ENCODE measurements at places on chromosomes 2 and 18.

DNA sequence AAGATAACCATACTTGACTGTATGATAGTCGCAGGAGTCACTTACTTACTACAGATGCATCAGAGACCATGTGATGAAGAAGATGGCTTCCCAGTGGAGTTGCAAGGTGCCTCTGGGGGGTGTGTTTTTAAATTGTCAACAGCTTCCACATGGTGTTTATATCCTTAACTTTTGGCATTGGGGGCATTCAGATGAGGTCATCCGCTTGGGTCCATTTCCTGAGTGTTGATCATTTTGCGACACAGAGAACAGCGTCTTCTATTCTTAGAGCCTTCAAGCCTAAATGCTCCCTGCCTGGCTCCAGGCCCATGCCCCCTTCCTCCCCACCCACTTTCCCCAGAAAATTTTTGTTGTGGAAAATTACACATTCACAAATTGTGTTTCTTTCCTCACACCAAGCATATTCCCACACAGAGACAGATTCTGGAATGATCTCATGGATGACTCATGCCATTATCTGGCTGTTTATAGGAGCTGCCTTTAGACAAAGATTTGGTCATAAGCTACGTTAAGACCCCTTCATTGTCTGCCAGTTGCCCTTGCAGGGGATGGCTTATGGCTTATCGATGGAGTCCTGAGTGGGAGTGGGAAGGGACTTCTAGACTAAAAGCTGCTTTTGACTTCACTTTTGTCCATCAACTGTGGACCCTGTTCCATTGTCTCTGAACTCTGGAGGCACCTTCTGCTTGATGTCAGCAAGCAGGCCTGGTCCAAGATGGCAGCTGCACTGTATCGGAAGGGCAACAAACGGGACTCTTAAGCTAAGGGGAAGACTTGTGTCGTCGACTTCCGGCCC, 91.8 kb downstream of the CABLES1 start:
- DNase-seq: no peak

- no peak for DNase-seq
Measured at GRCh38 chr2:198901894-198902293, 555.8 kb downstream of the SATB2 start.

GRCh38 chr2:60320724-60321123, 232.7 kb downstream of the BCL11A start:
- DNase-seq: no peak

GRCh38 chr2:199382091-199382490, 75.6 kb downstream of the SATB2 start:
- no peak for DNase-seq

DNA sequence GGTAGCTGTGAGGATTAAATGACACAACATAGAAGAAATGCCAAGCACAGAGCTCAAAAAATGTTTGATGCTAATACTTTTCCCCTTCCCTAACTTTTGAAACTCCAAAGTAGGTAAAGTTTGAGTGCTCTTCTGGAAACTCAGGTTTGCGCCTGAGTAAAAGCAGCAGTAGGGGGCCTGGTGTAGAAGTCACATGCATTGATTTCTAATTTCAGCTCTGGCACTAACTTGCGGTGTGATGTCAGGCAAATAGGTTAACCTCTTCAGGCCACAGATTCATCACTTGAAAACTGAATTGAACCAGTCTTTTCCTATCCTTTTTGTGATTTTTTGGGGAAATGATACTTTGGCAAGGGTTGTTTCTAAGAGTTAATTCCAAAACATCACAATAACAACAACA, 27.2 kb downstream of the LHCGR start:
- no peak for DNase-seq

GRCh38 chr2:176082824-176083751, 674 bp downstream of the EVX2 start:
- no peak for DNase-seq

DNA sequence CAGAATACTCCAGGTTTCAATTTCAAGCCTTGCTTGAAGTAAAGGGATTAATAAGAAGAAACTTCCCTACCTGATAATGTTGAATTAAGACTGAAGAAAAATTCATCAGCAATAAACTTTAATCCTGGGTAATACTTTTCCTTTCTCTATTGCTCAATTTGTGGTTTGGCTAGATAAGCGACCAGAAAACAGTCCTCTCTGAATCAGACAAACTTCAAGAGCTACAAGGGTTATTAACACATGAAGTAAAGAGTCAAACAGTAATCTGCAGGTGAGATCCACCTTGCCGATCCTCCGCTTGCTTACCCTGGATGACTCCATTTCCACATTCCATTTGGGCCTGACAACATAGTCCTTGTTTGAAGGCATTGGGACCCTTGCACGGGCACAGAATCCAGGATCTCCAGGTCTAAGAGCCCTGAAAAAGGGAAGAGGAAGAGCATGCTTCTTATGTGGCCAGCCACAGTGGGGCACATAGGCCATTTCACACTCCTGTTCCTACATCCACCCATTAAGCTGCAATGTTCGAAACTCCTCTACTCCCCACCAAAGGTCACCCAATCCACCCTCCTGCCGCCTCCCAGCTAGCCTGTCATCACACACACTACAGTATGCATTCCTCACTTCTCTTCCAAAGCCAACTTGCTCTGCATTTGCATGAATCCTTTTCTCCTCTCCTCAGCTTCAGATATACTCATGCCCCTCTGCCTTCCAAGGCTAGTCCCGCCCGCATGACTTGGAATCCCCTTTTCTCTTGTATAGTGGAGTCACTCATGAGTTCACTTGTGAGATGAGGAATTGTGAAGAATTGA, 39.8 kb downstream of the IWS1 start:
- DNase-seq: no peak

- no peak for DNase-seq
Measured at GRCh38 chr2:99139003-99139402, 2.5 kb upstream of the C2orf15 start.

GRCh38 chr2:122999821-123000220, 1025.3 kb upstream of the CNTNAP5 start:
- DNase-seq: no peak

DNA sequence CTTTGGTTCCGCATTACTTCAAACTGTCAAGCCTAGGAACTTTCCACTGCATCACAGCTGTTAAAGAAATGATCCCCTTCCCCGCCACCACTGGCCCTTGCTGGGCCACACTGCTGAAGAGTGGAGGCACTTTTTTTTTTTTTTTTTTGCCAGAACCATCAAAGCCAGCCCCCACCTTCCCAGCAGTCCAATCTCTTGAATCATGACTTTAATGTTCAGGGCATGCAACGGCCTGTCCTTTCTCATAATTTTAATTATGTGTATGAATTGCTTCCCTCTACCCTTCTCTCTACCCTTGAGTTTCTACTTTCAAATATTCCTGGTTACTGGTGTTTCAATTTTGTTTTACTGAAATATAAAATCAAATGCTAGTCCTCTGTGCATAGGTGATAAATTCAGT, 102.1 kb upstream of the LMAN1 start:
- no peak for DNase-seq

Data from stimulated activated CD4-positive, alpha-beta T cell treated with anti-CD3 and anti-CD28 coated beads, Interleukin-1b, Interleukin-23, amount 100 ng/mL, for 4 hours (primary cell).